NCI-H524 (cell line): ENCODE measurements at places on chromosomes 6 and 20.

DNA sequence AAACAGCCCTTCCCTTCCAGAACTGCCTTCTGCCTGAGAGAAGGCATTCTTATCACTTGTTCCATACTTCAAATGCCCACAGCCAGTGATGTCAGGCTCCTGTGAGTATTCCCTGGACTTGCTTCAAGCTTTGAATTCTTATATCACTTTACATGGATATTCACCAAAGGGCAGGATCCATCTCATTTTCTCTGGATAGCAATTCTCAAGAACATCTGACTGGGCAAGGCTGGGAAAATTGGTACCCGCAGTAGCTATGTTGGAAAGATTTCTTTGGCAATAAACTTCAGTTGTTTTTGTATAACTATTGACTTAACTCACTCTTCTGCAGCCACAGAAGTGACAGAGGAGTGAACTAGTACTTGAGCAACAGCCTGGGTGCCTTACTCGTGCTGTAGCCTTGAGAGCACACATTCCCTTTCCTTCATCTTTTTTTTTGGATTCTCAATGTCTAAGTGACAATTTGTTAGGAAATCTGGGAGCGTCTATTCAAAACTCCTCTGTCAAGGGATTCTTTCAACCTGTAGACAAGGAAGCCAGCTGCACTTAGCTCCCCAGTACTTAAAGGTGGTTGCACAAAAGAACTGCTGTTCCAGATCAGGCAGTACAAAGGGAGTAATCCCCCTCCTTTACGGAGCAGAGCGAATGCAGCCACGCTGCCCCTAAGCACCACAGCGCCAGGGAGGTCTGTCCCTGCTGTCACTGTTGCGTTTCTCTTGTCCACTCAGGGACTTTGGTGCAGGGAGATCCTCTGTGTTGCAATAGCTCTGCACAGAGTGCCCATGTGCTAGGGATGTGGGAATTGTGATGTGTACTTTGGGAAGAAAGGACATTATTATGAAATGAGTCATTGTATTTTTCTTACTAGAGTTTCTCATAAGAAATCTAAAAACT lies 69.6 kb downstream of the JAG1 start:
- no peak for DNase-seq

DNA sequence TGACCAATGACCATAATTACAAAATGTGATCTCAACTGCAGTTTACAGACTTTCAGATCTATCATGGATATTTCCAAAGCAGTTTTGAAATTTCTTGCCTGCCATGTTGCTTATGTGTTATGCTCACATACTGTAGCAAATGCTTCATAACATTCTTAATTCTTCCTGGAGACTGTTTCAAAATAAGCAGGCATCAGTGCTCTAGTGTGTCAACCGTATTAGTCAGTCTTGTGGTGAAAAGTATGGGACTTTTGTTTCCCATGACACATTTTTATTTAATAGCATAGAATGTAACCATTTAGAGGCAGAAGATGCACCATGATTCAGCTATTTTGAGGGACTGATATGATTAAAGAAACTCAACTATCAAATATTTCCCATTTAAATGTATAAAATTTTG lies 1.7 kb downstream of the POPDC3 start:
- no peak for DNase-seq

DNA sequence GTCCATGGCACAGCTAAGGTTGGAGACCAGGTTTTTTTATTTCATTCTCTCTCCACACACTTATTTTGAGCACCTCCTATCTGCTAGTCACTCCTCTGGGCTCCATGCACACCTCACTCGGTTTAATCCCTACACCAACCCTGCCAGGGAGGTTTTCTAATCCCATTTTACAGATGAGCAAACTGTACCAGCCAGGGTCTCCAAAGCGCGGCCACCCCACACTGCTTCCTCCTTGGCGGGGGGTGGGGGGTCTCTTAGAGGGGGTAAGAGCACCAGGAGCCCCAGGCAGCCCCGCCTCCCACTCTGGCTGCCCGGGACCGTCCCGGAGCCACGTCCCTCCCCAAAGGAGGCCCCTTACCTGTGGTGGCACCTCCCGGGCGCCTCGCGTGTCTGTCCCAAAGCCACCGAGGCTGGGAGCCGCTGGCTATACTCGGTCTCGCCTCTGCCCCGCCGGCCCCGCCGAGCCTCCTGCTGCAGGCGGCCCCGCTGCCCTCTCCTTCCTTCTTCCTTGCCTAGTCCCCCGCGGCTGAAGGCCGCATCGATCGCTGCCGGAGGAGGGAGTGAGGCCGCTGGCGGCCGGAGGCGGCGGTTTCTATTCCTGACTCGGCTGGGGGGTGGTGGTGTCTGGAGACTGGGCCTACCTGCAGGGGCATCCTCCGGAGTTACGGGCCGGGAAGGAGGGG lies at the start of gene KCNS1:
Gene KCNS1, minus strand, starts transcription at position 565 of the 683 bp plus-strand sequence. CDS start 1,891 bp downstream, outside the sequence.
- DNase-seq: no peak

DNA sequence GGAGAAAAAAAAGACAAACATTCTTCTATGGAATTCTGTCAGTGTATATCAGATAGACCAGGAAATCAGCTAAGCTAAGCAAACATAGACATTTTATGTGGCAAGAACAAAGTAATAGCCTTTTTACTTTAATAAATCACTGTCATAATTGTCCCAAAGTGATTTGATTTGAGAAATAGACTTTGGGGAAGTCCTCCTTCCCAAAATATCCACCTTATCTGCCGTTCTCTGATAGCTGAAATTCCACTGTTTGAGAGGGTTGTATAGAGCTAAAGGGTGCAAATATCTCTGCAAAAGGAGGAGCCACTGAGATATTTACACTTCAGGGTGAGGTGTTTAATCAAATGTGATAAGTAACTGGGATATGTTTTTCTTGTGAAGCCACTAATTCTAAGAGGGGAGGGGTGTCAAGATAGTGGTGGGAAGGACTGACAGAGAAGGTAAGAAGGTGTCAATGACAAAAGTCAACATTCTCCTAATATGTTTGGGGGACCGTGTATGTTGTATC lies 544.4 kb upstream of the JAG1 start:
- DNase-seq: no peak

GRCh38 chr6:11428895-11429294 lies 108.7 kb upstream of the TMEM170B start:
- DNase-seq: no peak

DNA sequence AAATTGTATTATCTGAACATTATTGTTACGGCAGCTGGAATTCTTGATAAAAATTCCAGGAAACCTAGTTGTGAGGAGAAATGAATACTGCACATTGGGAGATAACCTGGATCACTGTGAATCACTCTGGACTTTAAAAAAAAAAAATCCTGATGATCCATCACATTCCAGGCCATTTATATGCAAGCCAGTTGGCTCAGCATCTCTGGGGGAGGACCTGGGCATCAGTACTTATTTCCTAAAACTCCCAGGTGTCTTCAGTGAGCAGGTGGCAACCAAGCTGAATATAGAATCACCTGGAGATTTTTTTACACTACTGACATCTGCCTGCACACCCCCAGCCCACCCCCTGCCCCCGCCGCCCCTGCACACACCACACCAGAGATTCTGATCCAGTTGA lies 39.1 kb upstream of the SIRT5 start:
- no peak for DNase-seq

- no peak for DNase-seq
Measured at GRCh38 chr6:96304997-96305396, 216.6 kb upstream of the UFL1 start.

DNA sequence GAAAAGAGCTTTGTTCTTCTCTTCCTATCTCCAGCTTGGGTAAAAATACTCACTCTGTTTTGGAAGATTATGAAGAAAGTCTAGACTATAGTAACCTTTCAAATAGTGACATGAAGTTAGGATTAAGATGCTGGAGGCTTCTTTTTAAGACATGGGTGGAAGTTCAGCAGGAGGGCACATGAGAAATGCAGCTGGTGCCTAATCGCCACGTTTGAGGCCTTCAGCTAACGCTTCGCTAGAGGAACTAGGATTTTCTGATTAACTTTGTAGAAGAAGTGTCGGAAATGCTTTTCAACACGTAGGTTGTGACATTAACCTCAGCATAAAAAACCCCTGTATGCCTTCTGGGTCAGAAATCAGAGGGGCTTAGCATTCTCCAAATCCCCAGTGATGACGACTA lies 348.1 kb upstream of the MAP3K7 start:
- DNase-seq: no peak

GRCh38 chr6:111846492-111847409 lies 26.5 kb downstream of the FYN start:
- DNase-seq: no peak
